Lung microvascular endothelial cell (primary cell): ENCODE measurements at places on chromosomes 13 and 19. TPM values are rescaled to one million over a fixed set of nuclear protein-coding genes. Genes with fewer than 3 reads are reported as not detected.
A peak's percentile ranks its signal among the peaks of the same experiment; 100 is the strongest.

- no peak for DNase-seq
Observed at GRCh38 chr19:5567360-5567969, at the start of gene TINCR. Gene TINCR, minus strand, starts transcription at chr19:5567953.

DNA sequence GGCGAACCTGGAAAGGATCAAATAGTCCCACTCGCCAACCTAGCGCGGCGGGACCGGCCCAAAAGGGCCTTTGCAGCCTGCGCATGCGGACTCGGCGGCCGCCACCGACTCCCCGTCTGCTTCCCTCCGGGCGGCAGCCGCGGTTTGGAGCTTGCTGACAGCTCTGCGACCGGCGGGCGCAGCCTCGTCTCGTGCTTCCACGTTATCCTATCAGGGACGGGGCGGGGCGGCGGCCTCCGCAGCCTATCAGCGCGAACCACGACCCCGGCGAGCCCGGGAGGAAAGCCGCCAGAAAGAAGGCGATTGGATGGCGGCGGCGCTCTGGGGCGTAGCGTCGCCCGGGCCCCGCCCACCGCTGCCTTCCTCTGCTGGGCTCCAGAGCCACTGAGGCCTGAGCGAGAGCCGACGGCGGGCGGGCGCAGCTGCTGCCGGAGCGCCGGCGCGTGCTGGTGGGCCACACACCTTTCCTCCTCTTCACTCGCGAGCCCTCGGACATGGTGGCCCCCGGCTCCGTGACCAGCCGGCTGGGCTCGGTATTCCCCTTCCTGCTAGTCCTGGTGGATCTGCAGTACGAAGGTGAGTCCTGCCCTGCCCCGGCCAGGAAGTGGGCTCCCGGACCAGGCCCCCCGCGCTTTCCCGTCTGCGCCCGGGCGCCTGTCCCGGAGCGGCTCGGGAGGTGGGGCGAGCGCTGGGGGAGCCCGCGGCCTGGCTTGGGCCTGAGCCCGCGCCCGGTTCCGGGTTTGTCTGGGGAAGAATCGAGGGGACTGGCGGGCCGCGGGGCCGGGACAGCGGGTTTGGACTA is at the start of gene DNAJC3:
Gene DNAJC3 (plus strand): TSS at position 378 of the 802 bp plus-strand sequence. CDS start 117 bp downstream, at position 495.
- peak; percentile 99 for DNase-seq

- DNase-seq, result no peak
Observed at GRCh38 chr13:110993788-110994187, 78.9 kb upstream of the ANKRD10 start.

GRCh38 chr13:21012211-21012610 is 49.2 kb downstream of the LATS2 start:
- DNase-seq, result no peak

- no peak for DNase-seq
Observed at GRCh38 chr19:10766049-10766623, 48.3 kb downstream of the DNM2 start.

- peak; percentile 78 for DNase-seq
Observed at GRCh38 chr13:43804461-43805070, 17.8 kb upstream of the ENOX1 start.

- no peak for DNase-seq
Observed at GRCh38 chr13:43965459-43965845, 85.7 kb downstream of the LACC1 start.

GRCh38 chr19:46962030-46962570 is 57.5 kb upstream of the NPAS1 start:
- DNase-seq, result no peak

DNA sequence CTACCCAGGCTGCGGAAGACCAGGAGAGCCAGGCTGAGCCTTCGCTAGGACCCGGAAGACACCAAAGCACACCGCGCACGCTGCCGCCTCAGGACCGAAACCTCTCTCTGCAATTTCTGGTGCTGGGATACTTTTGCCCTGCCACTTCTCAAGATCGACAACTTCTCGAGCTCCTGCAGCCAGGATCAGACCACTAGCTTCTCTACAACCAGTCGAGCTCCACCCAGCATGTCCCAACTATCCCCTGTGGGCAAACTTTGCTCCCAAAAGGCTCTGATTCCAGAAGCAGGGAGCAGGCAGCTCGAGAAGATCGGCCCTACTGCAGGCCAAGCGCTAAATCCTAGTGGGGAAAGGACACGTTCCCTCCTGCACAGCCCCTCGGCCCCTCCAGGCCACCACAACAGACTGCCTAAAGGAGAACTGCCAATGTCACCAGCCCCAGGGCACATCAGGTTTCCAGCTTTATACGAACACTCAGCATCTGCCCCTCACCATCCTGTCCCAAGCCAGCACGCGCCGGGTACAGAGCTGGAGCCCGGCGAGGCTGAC is 979 bp downstream of the AKAP8 start:
- DNase-seq, result peak; percentile 65

DNA sequence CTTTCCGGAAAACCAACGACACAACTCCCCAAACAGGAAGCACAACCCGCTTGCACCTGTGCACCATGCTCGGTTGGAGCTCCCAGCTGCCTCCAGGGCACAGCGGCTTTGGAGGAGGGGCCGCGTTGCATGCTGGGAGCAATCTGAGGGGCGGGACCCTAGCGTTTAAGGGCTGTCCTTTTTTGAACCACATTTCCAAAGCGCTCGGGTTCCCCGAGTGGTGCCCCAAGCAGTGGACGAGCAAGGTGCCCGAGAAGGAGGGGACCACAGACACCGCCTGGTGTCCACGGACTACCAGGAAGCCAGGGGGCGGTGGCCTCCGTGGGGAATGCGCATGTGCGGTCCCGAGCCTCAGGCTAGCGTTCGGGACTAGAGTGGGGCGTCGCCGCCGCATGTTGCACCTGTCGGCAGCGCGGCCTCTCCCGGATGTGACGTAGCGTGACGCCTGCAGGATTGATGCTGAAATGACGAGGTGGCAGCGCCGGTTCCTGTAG is 11.9 kb upstream of the ZNF57 start:
- DNase-seq, result peak; percentile 53

The CYP2A7 gene
- not detected in 2 replicates for total RNA-seq

The NBEA gene
- 0.65 and 1.4 TPM in 2 replicates for total RNA-seq

- no peak for DNase-seq
Observed at GRCh38 chr13:40247845-40248244, 418.6 kb downstream of the FOXO1 start.

The PRR20C gene
- total RNA-seq, result not detected in 2 replicates

GRCh38 chr19:50293263-50294004 is 35.7 kb downstream of the KCNC3 start:
- no peak for DNase-seq

The MAP4K1 gene
- total RNA-seq, result not detected in 2 replicates

The PABPC3 gene
- under 0.01 TPM in 2 replicates for total RNA-seq

The BEST2 gene
- total RNA-seq, result not detected in 2 replicates
